ENCODE measurements at places on chromosomes 12 and 14. TPM values are rescaled to one million over a fixed set of nuclear protein-coding genes. Genes with fewer than 3 reads are reported as not detected.

Gene SLC25A47
- not detected for total RNA-seq

Gene TMEM229B
- 1.3 TPM for total RNA-seq

Gene ANKS1B
- total RNA-seq = 3.1 TPM

Gene SPIC
- not detected for total RNA-seq

Gene CLEC4D
- total RNA-seq = 0.63 TPM

Gene KCNK10
- total RNA-seq = not detected

Gene TAS2R19
- 0.35 TPM for total RNA-seq

Gene E2F7
- total RNA-seq = 0.75 TPM

Gene NPAS3
- total RNA-seq = 1.3 TPM

Gene TEDC1
- total RNA-seq = 3.9 TPM

Gene INF2
- 43.5 TPM for total RNA-seq

Gene OR6J1
- not detected for total RNA-seq

Gene TEX52
- not detected for total RNA-seq

Gene TAS2R46
- total RNA-seq = 0.67 TPM

Gene AKAP3
- total RNA-seq = 7.1 TPM

Gene ADCY4
- 25.5 TPM for total RNA-seq

Gene SYNE3
- 8.2 TPM for total RNA-seq

Gene RNASE7
- not detected for total RNA-seq

Gene CACNA1C
- total RNA-seq = 93.6 TPM

Gene B4GALNT1
- 4.4 TPM for total RNA-seq

Gene GZMH
- 0.93 TPM for total RNA-seq

Gene KLRB1
- total RNA-seq = not detected

Gene PTGER2
- total RNA-seq = 0.44 TPM

Gene ZFHX2
- total RNA-seq = 0.59 TPM

Gene MYF6
- total RNA-seq = not detected

Gene GPX2
- total RNA-seq = not detected

Gene MLXIP
- total RNA-seq = 24.1 TPM

Gene KRT8
- 271 TPM for total RNA-seq

Gene AKAP5
- not detected for total RNA-seq

Gene ACOT4
- total RNA-seq = 0.63 TPM

Gene GPR137C
- 0.85 TPM for total RNA-seq

Gene ITGA7
- 309 TPM for total RNA-seq

Gene TAS2R8
- not detected for total RNA-seq

Gene ASB2
- 115 TPM for total RNA-seq

Gene HIGD1C
- total RNA-seq = not detected

Gene TMEM119
- 1.8 TPM for total RNA-seq

Gene OVCH1
- 0.19 TPM for total RNA-seq

Gene GYS2
- not detected for total RNA-seq

Gene IFT81
- 12.0 TPM for total RNA-seq

Gene ERG28
- 5.3 TPM for total RNA-seq

Gene C12orf54
- not detected for total RNA-seq

Gene CDKL1
- 2.4 TPM for total RNA-seq

Gene ADCK1
- 5.5 TPM for total RNA-seq

Gene CLEC4A
- not detected for total RNA-seq

Gene SENP1
- 13.9 TPM for total RNA-seq

Gene CPNE6
- 0.24 TPM for total RNA-seq

Gene COPS7A
- total RNA-seq = 73.6 TPM

All from right atrium auricular region (tissue), 2 donors.